Activated CD8-positive, alpha-beta memory T cell treated with anti-CD3 and anti-CD28 coated beads, Interleukin-2, amount 10 ng/mL, durations not matched to agents 7 days and 5 days (primary cell): ENCODE measurements at places on chromosomes 11 and 22. TPM values are rescaled to one million over a fixed set of nuclear protein-coding genes. Genes with fewer than 3 reads are reported as not detected.

The FGF19 gene
- not detected for total RNA-seq

DNA sequence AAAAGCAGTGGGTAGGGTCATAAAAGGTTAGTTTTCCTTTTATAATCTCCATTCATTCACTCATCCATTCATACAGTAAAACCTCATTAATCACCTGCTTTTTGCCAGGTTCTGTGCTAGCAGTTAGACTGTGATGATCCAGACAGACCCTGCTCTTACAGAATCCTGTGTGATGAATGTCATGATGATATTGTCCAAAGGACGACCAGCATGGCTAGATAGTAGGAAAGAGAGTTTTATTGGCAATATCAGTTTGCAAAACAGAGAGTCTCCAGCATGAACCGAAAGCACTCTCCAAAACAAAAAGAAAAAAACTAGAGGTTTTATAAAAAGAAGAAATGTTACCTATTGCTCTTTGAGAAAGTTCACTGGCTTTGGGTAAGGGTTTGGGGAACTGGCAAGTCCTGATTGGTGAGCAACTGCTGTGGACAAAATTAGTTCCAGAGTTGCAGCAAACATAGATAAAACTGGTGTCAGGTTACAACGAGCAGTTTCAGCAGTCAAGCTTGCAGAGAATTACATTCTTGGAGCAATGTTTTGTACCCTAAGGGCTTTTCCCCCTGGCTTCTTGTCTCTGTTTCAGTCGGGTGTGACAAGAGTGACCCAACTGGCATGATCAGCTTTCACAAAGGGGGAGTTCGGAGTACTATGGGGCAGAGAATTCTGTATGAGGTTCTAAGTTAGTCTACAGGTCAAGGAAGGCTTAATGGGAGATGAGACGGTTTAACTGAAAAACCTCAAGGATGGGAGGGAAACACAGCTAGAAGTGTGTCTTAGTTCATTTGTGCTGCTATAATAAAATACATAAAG, 58.3 kb downstream of the HSD17B12 start:
- peaks cover 38% of the 10 kb centered on the region for H3K36me3 ChIP-seq
- DNase-seq: no peak
- no peaks in the 10 kb centered on the region for H3K27me3 ChIP-seq
- H3K4me1 ChIP-seq: peaks cover 10% of the 10 kb centered on the region
- no peak overlapping the region for H3K4me3 ChIP-seq

GRCh38 chr11:36015799-36016198, 71.9 kb downstream of the LDLRAD3 start:
- H3K27me3 ChIP-seq: peaks cover 8% of the 10 kb centered on the region
- H3K36me3 ChIP-seq: no peaks in the 10 kb centered on the region
- no peaks in the 10 kb centered on the region for H3K4me1 ChIP-seq
- no peak for DNase-seq

DNA sequence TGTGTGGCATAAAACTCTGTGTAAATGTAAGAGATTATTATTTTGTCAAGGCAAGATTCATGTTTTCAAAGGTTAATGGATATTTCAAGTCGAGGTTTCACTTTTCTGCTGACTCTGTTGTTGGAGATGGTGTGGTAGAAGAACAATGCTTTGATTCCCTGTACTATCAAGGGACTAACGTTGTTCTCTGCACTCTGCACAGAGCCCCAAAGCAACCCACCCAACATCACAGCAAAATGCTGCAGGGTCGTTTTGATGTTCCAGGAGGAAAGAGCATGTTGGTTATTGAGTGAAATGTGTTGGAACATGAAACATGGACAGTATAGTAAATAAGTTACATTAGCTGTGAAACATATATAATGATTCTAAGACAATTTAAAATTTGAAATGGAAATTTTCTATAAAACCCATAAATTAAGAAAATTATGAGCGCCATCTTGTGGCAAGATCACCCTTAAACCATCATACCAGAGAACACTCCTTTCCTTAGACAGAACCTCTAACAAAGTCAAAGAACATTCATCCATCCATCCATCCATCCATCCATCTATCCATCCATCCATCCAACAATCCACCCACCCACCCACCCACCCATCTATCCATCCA, 164.4 kb upstream of the ZBED5 start:
- DNase-seq: no peak
- H3K4me3 ChIP-seq: no peak overlapping the region
- H3K27ac ChIP-seq: no peak overlapping the region
- no peaks in the 10 kb centered on the region for H3K36me3 ChIP-seq
- H3K4me1 ChIP-seq: peaks cover 1% of the 10 kb centered on the region

DNA sequence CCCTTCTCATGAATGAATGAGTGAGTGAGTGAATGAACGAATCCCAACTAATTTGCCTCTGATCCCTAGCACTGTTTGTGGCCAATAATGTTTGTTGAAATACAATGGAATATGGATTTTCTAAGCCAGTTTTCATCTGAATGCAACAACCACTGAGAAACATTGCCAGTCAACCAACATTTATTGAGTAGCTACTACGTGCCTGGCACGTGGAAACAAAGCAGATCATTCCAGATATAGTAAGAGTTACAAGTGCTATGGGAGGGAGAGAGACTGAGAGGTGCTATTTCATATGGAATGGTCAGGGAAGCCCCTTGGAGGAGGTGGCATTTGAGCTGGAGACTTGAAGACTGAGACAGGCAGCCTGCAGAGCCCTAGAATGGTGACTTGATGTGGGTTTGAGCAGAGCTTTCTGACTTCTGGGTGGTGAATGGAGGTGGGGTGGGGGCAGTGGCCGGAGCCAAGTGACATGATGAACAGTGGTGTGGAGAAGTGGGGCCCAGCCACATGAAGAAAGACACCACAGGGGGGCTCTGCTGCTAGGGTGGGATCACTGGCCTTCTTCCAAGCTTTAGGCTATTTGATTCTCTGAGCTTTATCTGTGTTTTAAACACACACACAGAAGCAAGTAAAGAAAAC, 35.1 kb upstream of the SMTN start:
- H3K4me1 ChIP-seq: no peaks in the 10 kb centered on the region
- no peaks in the 10 kb centered on the region for H3K27me3 ChIP-seq
- DNase-seq: no peak
- H3K36me3 ChIP-seq: no peaks in the 10 kb centered on the region

DNA sequence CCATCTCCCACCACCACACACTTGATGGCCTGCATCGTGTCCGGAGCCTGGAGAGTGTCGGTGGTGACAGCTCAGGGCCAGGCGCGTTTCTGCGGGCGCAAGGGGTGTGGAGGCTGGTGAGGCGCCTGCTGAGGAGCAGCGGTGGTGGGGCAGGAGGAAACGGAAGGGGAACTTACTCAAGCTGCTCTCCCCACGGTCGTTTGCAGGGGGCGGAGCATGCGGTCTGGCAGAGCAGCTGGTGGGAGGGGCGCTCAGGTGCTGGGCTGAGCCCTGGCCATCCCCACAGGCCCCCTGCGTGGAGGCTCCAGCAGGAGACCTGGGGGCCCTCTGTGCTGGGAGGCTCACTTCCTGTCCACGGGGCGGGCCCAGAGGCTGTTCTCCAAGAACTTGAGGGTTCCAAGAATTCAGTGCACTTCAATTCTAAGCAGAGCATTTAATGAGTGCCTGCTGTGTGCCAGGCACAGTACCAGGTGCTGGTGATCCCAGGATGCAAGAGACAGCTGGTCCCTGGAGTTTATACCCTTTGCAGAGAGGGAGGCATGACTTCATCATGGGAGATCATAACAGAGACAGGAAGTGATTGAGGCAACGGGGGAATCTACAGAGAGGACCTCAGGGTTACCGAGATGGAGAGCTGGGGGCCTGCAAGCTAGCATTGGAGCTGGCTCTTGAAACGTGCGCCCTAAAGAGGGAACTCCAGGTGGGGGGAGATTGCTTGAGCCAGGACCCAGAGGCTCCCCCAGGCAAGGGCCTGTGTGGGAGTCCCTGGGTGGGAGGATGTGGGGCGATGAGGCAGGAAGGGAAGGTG, at the start of gene RAC2:
Gene RAC2, minus strand, starts transcription at position 156 of the 808 bp plus-strand sequence. Its CDS starts 121 bp downstream, at position 35.
- no peaks in the 10 kb centered on the region for H3K27me3 ChIP-seq
- H3K27ac ChIP-seq: peak within 1 kb of the TSS; percentile 98
- peak within 1 kb of the TSS; percentile 100 for H3K4me3 ChIP-seq
